ENCODE measurements at places on chromosomes 3 and 15.

- no peaks in the 10 kb centered on the region for H3K27me3 ChIP-seq
- H3K4me3 ChIP-seq, result no peak overlapping the region
- H3K36me3 ChIP-seq, result no peaks in the 10 kb centered on the region
- DNase-seq, result no peak
- no peaks in the 10 kb centered on the region for H3K4me1 ChIP-seq
These were observed 1173.1 kb downstream of the NSUN3 start for GRCh38 chr3:95235916-95236315.

DNA sequence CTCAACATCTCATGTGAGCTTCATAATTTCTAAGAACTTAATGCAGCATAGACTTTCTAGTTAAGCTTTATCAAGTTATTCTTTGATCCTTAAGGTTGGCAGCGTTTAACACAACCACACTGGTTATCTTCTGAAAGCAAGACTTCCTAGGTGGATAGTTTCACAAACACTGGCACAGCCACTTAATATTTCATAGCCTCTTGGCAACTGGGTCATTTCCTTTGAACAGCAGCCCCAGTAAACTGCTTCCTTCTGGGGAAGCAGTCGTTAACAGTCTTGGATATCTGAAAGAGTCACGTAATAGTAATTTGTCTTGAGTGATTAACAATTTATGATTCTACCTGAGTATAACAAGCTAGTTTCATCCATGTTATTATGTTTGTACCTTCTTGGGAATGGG, 45.9 kb upstream of the ABHD10 start:
- peaks cover 3% of the 10 kb centered on the region for H3K27me3 ChIP-seq
- H3K4me1 ChIP-seq, result no peaks in the 10 kb centered on the region
- H3K4me3 ChIP-seq, result no peak overlapping the region
- no peak overlapping the region for H3K27ac ChIP-seq

- H3K4me1 ChIP-seq, result peaks cover 1% of the 10 kb centered on the region
- peaks cover 3% of the 10 kb centered on the region for H3K27me3 ChIP-seq
- H3K4me3 ChIP-seq, result no peak overlapping the region
- DNase-seq, result no peak
- no peaks in the 10 kb centered on the region for H3K36me3 ChIP-seq
These were observed 40.0 kb upstream of the PRR23E start for GRCh38 chr3:127152684-127153505.

DNA sequence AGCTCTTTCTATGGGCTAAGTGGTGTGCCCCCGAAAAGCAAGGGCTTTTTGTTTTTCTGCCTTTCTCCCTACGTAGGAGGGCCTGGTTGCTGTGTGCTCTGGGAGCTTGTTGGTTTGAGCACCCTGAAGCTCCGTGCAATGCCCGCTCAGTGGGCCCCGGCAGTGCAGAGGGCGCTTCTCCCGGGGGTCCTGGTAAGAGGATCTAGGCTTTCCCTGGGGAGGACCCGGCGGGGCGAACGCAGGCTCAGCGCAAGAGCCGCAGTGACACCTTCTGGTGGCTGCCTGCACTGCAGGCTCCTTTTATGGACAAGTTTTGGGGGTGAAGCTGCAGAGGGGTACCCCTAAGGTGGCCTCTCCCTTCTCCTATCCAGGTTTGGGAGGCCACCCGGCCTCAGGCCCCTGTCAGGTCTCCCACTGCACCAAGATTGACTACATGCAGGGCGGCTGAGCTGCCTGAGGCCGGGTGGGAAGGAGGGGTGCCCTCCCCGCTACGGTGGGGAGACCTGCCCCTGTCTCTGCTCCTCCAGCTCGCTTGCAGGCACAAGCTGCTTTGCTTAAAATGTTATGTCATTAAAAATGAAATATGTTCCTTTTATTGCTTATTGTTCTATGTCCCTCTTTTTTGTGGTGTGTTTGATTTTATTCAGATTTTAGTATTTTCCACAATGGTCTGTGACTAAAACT, 387.9 kb downstream of the GABRG3 start:
- peak; percentile 36 for DNase-seq
- H3K4me1 ChIP-seq, result no peaks in the 10 kb centered on the region
- no peak overlapping the region for H3K27ac ChIP-seq

All from activated naive CD8-positive, alpha-beta T cell treated with anti-CD3 and anti-CD28 coated beads, Interleukin-2, amount 10 ng/mL, durations not matched to agents 7 days and 5 days (primary cell).